ENCODE measurements at places on chromosomes 12 and 14.

- no peak for DNase-seq
Observed at GRCh38 chr14:22379727-22380126, 209.3 kb downstream of the DAD1 start.

DNA sequence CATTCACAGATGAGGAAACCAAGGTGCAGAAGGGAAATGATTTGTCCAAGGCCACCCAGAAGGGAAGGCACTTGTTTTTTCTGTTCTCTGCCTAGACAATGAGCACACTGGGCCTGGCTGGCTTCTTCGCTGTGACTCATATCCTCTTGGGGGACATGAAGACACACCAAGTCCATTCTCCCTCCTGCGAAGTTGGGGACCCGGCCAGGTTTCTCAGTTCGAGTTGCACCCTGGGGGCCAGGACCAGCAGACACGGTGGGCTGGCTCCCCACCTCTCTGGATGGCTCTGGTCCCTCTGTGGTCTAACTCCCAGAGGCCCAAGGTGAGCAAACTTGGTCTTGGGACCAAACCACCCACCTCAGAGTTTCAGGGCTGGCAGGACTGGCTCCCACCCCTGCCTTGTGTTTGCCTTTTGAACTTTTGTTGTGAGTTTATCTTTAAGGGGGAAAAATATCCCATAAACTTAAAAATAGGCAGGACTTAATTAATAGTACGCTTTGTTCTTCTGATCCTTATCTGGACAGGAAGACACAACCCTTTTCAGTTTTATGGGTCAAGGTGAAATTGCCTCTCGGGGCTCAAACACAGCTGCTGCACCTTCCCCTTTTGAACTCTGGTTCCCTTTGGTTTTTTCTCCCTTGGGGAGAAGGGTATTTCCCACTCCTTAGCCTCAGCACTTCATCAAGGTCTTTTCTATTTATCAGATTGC, 9.0 kb upstream of the MLEC start:
- no peak for DNase-seq

- DNase-seq: no peak
Observed at GRCh38 chr14:58861586-58861985, 223.8 kb downstream of the DACT1 start.

GRCh38 chr14:21369949-21370679, 13.7 kb downstream of the SUPT16H start:
- no peak for DNase-seq

- no peak for DNase-seq
Observed at GRCh38 chr14:95258754-95259593, 60.7 kb downstream of the CLMN start.

- no peak for DNase-seq
Observed at GRCh38 chr14:101118233-101118632, 214.7 kb upstream of the RTL1 start.

DNA sequence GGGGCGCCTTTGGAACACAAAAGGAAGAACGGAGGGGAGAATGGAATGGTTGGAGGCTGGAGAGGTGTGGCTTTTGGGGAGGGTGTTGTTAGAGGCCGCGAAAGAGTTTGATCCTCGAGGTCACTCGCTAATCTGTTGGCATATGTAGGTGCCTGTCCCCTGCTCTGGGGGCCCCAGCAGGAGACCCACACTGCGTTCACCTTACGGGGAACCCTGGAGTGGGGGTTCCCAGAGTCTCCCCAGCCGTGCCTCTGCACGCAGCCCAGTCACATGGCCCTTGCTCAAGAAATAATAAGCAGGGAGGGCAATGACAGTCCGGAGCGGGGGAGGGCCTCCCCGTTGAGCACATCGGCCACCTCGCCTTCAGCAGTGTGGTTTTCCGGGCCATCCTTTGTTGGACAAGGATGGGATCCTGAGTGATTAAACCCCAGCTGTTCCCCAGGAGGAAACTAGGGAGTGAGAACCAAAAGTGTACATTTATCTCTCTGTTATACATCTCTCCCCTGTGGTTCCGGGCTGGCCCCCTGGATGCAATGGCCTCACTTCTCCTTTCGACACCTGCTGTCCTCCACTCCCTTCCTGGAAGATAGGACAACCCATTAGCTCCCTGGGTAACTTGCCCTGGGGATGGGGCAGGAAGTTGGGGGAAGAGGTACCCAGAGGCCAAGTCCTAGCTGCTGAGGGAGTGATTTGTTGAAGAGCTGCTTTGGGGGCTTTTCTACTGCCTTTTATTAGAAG, 1.3 kb downstream of the PLEKHG3 start:
- peak; percentile 61 for DNase-seq

GRCh38 chr14:101891471-101891870, 72.9 kb upstream of the DYNC1H1 start:
- peak; percentile 38 for DNase-seq

GRCh38 chr14:72651081-72651480, 242.8 kb downstream of the DPF3 start:
- DNase-seq: no peak

DNA sequence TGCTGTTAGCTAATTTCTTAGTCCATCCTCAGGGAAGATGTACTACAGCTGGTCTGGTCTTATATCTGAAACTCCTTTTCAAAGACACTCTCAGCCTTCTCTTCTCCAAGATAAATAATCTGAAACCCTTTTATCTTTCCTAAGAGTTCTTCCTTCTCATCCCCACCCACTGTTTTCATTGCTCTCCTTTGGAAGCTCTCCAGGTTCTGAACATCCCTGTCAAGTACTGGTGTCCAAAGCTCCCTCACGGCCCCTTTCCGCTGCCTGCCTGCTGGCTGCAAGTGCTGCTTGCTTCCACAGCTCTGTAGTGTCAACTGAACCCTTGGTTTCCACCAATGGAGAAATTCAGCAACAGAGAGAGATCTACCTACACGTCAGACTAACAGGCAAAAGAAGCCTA, 6.6 kb upstream of the SLC6A13 start:
- no peak for DNase-seq

DNA sequence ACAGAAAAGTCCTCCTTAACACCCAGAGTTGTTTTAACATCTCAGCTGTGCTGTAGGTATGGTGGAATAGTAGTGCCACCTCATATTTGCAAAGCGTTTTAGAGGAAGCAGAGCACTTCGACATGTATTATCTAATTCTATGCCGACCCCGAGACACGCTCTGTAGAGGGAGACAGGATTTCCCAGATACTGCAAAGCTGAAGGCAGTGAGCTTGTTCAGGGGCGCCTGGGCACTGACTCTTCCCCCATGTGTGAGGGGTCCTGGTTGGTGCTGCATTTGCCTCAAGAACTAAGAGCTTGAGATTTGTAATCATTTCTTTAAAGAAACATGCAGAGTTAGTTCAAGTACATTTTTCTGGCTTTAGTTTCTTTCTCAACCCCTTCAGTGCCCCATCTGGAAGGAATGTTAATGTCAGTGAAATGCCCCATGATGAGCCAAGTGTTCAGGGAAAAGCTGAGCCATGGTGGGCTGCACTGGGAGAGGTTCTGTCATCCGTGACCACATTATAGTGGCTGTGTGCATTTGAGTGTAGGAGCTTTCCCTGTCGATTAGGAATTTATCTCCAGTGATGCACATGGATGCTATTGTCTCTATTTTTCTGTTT, 66.3 kb downstream of the MBIP start:
- DNase-seq: no peak

DNA sequence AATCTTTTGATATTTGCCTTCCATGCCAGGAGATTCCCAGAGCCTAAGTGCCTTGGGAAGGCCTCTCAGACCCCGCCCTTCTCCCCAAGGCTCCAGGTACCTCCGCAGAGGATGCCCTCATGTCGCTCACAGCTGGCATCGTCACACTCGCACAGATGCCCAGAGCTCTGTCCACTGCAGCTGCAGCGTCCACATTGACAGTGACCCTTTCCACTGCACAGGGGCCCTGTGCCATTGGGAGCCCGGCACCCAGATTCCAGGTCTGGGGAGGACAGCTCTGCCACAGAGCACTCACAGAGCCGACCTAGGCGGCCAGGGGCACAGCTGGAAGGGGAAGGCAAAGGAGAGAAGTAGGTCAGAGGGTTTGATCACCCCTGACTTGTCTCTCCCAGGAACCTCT, 12.3 kb upstream of the CSAD start:
- DNase-seq: no peak

Measured in left forelimb (tissue), 1 donor.